ENCODE measurements at places on chromosomes 6 and 20.

DNA sequence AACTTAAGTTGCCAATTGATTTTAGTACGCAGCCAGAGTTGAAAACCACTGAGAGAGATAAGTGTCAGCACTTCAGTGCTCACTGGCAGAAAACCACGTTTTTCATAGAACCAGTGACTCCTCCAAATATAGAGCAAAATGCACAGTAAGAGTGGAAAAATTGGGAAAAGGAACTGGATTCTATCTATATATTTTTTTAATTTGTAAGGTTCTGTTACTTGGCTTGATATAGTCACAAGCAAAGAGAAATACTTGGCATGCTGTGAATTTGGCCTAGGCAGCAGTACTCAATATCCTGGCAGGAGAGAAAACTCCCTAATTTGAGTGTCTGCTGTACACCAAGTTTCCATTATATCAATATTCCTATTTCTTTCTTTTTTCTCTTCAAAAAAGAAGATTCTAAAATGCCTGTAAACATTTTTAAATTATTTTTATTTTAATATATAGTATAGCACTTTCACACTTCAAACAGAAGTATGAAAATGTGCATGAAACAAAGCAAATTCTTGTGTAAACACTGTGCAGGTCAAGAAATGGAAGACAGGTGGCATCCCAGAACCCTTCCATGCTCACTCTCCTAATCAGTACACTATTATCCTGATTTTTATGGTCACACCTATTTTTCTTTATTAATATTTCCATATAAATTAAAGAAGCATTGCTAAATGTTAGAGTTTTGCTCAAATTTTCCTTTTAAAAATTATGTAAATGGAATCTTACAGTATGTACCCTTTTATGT lies 561.8 kb upstream of the RNF217 start:
- no peak for DNase-seq

- peak; percentile 75 for DNase-seq
These were observed at the start of gene ENPP5 for GRCh38 chr6:46170357-46171289. TSS of gene ENPP5 (minus strand) at chr6:46170980. CDS start at chr6:46168262, 2,718 bp downstream.

- no peak for DNase-seq
These were observed 268.5 kb upstream of the ECI2 start for GRCh38 chr6:4403828-4404227.

GRCh38 chr6:157216570-157216969 lies 106.7 kb downstream of the TMEM242 start:
- no peak for DNase-seq

- DNase-seq, result no peak
These were observed 639.2 kb downstream of the RFPL4B start for GRCh38 chr6:112986321-112986720.

GRCh38 chr6:152142105-152142504 lies 334.6 kb downstream of the ESR1 start:
- DNase-seq, result no peak

GRCh38 chr20:8148501-8148900 lies 16.4 kb downstream of the PLCB1 start:
- DNase-seq, result no peak

- no peak for DNase-seq
These were observed 393.6 kb upstream of the JAG1 start for GRCh38 chr20:11067359-11067758.

GRCh38 chr20:55935448-55936208 lies 69.7 kb downstream of the CBLN4 start:
- DNase-seq, result no peak

- DNase-seq, result no peak
These were observed 15.6 kb upstream of the TRIM39 start for GRCh38 chr6:30311101-30311500.

- no peak for DNase-seq
These were observed 223.6 kb upstream of the PREP start for GRCh38 chr6:105626295-105627158.

DNA sequence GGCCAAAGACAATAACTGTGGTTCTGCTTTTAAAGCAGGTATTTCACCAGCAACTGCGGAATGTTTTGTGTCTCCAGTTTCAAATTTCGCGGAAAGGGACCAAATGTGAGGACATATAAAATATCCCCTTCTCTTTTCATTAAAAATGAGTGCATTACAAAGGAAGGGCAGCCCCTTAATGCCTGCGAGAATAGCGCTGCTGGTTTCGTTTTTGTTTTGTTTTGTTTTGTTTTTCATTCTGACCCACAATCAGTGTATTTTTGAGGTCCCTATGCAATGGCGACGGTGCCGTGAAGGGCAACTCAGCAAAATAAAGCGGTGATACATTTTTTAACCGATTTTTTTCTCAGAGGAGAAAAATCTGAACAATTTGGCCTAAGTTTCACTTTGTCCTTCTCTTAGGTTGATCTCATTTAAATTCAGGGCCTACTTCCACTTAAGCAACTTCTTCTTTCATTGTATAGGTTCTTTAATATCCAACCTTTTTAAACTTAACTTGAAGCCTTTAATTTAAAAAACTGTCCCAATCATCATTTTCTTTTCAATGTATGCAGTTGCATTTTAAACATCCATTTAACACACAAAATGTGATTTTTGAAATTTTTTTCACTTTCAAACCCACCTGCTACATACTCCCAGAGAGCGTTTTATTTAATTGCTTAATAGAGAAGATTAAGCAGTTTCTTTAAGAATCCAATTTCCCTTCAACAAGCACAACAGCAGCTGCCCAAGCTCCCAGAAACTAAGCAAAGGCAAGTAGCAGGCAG lies 2.9 kb upstream of the HIVEP2 start:
- DNase-seq, result no peak

- DNase-seq, result no peak
These were observed 5.4 kb downstream of the DNMT3B start for GRCh38 chr20:32767418-32768198.

GRCh38 chr6:132816660-132817059 lies 2.3 kb downstream of the RPS12 start:
- no peak for DNase-seq

- DNase-seq, result no peak
These were observed 4.4 kb downstream of the SRSF6 start for GRCh38 chr20:43461894-43462659.

- no peak for DNase-seq
These were observed 76.2 kb downstream of the LYRM2 start for GRCh38 chr6:89562093-89562973.

- no peak for DNase-seq
These were observed 64.1 kb upstream of the DDR1 start for GRCh38 chr6:30820193-30820592.

DNA sequence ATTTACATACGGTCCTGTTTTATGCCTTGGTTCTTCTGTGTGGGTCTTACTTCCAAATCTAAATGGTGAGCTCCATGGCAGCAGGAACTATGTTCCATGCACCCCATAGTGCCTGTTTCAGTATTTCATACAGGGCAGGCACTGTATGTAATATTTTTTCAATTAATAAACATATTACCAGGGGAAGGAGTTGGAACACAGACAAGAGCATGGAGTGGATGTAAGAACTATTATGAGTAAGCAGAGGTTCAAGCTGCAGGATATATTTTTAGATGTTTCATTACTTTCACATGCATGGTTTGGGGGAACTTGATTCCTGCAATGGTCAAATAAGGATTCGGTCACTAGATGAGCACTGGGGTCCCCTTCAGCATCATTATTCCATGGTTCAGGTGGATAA lies 108.3 kb downstream of the KIF13A start:
- DNase-seq, result no peak

DNA sequence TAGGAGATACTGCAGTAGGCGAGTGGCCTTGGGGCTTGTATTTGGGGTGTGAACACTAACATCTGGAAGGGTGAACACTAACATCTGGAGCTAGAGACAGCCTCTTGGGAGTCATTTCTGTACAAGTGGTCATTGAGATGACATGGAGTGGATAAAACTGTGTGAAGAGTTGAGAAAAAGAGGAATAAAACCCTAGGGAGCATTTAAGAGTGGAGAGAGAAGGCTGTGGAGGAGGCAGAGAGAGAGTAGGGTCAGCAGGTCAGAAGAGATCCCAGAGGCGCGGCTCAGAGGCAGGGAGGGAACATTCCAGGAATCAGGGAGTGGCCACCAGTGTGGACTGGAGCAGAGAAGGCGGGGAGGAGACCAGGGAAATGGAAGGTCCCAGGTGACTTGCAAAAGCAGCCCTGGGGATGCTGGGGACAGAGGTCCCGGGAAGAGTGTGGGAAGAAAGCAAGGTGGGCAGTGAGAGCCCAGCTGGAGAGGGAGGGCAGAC lies 202.0 kb upstream of the RNF24 start:
- DNase-seq, result no peak

DNA sequence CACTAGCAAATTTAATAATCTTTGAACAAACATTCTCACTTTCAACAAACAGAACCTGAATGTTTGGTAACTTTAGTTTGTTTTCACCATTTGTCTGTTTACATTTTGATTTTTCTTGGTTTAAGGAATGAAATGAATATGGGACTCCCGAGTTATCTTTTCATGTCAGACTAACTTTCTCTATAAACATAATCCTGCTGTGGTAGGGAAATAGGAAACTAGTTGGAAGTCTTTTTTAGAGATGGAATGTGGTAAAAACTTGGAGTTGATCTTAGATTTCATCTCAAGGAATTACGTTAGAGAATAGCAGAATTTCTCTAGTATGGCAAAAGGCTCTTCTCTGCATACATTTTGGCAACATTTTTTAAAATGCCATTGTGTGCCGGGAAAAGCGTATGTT lies 206.5 kb downstream of the CDKAL1 start:
- DNase-seq, result no peak

- no peak for DNase-seq
These were observed 137.9 kb downstream of the HIVEP1 start for GRCh38 chr6:12149944-12150510.

GRCh38 chr20:11159728-11160127 lies 485.9 kb upstream of the JAG1 start:
- DNase-seq, result no peak

DNA sequence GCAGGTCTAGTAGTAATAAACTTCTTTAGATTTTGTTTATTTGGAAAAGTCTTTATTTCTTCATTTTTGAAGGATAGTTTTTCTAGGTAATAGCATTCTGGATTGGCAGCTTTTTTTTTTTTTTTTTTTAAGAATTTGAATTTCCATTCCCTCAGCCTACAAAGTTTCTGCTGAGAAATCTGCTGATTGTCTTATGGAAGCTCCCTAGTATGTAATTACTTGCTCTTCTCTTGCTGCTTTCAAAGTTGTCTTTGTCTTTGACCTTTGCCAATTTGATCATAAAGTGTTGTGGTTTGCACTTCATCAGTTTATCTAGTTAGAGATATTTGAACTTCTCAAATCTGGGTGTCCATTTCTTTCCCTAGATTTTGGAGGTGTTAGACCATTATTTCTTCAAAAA lies 82.2 kb upstream of the GMDS start:
- DNase-seq, result no peak

GRCh38 chr6:129150507-129150906 lies 267.6 kb downstream of the LAMA2 start:
- DNase-seq, result no peak

GRCh38 chr20:676315-676937 lies 824 bp upstream of the SCRT2 start:
- DNase-seq, result no peak

GRCh38 chr20:50462093-50462690 lies 48.0 kb upstream of the PTPN1 start:
- DNase-seq, result no peak

DNA sequence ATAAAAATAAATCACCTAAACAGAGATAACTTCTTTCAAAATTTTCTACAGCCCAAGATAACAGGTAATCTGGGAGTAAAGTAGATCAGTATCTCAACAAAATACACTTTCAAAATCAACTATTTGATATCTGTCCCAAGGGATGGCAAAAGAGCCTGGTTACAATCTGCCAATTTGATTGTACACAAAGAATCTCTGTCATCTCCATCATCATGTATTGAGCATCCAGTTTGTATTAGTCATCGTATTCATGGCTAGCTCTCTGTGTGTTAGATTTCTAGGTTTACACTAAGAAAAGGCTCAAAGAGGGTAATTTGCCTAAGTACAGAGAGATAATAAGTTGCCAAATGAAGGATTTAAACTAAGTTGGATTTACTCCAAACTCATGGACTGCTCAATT lies 329.0 kb upstream of the NRSN1 start:
- no peak for DNase-seq

GRCh38 chr20:4810426-4811019 lies 88.8 kb downstream of the PRND start:
- DNase-seq, result no peak

- no peak for DNase-seq
These were observed at the start of gene FAM83B for GRCh38 chr6:54846243-54846856. TSS of gene FAM83B (plus strand) at chr6:54846771. CDS start at chr6:54870247, 23,476 bp downstream.

DNA sequence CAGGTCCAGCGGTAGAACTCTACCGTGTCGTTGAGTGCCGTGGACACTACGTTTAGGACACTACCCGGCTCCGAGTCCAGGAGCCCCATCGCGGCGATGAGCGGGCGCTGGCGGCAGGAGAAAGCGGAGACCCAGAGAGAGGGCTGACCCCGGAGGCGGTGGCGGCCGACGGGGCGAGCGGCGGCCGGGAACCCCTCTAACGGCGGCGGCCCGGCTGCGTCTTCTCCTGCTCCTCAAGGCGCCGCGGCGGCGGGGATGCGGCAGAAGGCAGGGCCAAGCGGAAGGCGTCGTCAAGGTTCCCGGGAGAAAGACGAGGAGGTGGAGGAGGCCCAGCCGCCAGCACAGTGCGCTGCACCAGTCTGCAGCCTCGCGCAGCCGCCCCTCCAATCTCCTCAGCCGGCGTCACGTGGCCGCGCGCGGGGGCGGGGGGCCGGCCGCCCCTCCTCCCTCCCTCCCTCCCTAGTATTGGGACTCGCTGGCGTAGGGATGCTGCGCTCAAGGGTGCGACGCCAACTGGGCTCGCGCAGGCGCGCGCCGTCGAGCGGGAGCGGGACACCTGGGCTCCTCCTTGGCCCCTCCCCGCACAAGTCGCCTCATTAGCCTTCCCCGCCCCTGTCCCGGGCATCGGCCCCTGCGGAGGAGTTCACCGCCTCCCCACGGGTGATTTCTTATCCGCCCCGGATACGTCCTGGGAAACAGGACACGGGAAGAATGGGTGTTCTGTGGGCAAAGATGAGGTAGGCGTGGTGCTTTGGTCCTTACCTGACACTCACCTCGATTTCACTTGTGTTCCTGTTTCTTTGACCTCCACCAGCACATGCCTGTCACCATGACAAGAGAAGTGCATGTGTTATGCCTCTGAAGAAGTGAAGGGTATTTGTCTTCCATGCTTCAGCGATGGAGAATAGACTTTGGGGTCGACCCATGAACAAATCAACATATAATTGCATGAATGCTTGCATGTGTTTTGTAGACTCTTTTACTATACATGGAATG lies at the start of gene ELOVL4:
TSS of gene ELOVL4 (minus strand) at position 363 of the 996 bp plus-strand sequence. CDS start at position 89, 274 bp downstream.
- peak; percentile 76 for DNase-seq

- no peak for DNase-seq
These were observed 103.5 kb downstream of the SCP2D1 start for GRCh38 chr20:18916886-18917750.

DNA sequence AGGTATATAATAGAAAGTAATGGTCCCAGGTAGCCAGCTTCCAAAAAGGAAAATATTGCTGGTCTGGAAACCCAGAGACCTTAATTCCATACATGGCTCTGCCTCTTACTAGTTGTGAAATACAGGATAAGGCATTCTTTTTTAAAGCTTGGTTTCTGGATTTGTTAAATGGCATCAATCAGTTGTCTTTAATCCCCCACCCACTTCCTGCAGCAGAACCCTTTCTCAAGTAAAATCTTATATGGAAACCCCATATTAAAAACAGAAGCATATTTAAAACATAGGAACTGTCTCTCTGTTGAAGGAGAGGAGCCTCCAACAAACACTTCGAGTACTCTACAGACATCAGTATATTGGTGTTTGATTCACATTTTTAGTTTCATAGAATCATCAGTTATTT lies 6.2 kb upstream of the LCA5 start:
- no peak for DNase-seq
